ENCODE measurements at places on chromosomes 6 and 20.

DNA sequence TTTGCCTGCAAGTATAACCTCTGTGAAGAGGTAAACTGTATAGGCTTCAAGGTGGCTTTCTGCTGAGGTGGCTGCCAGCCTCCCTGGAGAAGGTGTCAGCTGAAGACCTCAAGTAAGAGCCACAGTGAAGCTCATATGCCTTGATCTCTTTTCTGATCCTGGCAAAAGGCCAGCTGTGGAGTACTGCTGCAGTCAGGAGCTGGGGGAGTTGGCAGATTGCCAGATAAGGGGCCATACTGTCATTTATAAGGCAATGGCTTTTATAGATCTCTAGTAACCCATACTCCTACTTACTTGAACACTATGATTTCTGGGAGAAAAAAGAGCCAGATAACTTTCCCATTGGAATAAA, 8.8 kb upstream of the CEP85L start:
- DNase-seq: no peak

GRCh38 chr6:165636402-165637048, 26.5 kb downstream of the PDE10A start:
- no peak for DNase-seq

DNA sequence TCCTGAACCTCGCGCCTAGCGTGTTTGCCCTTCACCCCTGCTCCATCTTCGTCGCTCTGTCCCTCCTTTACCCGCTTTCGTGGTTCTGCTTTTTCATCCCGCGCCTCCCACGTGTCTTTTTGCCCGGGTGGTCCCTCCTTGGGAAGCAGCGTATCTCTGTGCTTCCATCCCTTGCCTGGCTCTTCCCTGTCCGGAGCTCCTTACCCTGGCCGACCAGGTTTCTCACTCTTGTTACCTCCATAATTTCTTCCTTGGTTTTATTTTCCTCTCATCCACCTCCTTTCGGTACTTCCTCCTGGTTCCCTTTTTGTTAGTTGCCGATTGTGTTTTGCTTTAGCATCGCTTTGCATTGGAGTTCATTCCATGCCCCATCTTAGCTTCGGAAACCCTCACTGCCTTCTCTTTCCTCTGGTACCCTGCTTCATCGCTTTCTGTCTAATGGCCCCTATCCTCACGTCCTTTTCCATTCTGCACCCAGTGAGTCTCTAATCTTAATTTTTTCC, 735 bp downstream of the FAM135A start:
- DNase-seq: no peak

DNA sequence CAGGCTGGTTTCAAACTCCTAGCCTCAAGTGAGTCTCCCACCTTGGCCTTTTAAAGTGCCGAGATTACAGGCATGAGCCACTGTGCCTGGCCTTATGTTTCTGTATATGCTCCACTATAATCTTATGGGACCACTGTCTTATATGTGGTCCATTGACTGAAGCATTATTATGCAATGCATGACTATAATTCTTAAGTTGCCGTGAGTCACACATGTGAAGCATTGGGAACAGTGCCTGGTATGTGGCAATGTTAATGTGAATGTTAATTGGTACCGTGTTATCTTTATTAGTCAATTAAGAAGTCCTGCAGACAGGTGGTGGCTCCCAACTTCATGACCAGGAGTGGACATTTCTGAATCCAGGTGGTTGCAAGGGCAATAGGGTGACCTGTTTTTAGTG, 14.7 kb upstream of the ASXL1 start:
- no peak for DNase-seq

- DNase-seq: no peak
Measured at GRCh38 chr6:17493286-17493685, 99.9 kb downstream of the CAP2 start.

GRCh38 chr6:99110029-99110428, 162.3 kb upstream of the FBXL4 start:
- DNase-seq: no peak

DNA sequence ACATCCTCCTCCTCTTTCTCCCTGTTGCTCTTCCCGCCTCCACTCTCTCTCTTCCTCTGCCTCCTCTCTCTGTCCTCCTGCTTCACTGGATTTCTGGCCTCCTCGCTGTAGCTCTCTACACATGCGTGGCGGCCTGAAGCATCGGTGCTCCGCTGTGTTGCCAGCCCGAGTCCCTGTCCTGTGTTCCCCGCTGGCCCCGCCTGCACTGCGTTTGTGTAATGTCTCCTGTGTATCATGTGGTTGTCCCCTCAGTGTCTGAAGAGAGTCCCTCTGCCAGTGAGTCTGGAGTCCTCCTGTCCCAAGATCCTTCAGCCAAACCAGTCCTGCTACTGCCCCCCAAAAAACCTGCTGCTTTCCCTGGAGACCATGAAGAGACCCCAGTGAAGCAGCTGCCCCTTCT, 143.8 kb downstream of the TBC1D7 start:
- no peak for DNase-seq

DNA sequence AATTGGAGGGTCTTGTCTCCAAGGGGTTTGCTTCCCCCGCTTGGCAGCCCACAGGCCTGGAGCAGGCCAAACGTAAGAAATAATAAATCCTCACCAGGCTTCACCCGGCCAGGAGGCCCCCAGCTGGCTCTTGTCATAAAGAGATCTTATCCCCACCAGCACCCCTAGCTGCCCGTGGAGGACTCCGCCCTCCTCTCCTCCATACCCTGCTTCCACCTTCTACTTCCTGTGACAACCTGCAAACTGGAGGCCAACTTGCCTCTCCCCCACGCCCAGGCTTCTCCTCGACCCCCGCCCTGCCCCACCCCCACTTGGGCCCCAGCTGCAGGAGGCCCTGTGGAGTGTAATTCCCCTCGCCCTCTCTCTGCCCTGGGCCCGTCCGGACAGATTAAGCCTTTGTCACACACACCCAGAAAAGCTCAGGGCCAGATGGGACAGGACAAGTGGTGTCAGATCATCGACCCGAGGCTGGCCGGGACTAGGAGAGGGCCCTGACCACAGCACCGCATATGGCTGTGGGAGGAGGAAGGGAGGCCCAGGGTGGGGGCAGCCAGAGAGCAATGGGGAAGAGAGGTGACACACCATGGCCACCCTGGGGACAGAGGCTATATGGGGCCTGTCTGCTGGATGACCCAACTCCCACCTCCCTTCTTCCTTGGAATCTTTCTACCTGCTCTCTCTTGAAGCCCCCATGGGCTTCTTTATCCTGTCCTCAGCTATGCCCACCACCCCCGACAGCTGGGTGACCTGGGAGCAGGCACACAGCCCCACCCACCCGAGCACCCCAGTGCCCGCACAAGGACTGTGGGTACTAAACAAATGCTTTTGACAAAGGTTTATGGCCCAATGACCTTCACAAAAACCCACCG, 3.9 kb downstream of the NOL4L start:
- DNase-seq: no peak

DNA sequence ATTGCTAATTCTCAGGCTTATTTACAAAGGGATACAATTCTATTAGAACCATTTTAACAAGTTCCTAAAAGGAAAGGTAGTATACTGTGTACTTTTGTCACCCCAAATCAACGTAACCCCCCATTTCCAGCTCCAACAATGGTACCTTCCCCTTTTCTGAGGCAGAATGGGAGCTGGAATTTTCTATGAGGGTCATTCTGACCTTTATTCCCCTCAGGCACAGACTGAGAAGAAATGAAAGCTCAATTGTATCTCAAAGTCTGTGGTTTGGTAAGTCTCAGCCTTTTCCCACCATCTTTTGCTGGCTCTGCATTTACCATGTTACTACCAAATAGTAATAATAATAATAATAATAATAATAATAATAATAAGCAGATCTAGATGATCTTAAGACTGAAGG, 571.0 kb downstream of the RNF144B start:
- DNase-seq: no peak

GRCh38 chr6:154514481-154514880, 4.0 kb upstream of the CNKSR3 start:
- no peak for DNase-seq

- DNase-seq: peak; percentile 65
Measured at GRCh38 chr6:17450832-17451231, 57.4 kb downstream of the CAP2 start.

GRCh38 chr6:47134476-47135189, 92.5 kb upstream of the ADGRF1 start:
- DNase-seq: no peak

GRCh38 chr6:8335381-8335780, 100.0 kb downstream of the SLC35B3 start:
- DNase-seq: no peak

GRCh38 chr20:8424010-8424409, 291.9 kb downstream of the PLCB1 start:
- no peak for DNase-seq

DNA sequence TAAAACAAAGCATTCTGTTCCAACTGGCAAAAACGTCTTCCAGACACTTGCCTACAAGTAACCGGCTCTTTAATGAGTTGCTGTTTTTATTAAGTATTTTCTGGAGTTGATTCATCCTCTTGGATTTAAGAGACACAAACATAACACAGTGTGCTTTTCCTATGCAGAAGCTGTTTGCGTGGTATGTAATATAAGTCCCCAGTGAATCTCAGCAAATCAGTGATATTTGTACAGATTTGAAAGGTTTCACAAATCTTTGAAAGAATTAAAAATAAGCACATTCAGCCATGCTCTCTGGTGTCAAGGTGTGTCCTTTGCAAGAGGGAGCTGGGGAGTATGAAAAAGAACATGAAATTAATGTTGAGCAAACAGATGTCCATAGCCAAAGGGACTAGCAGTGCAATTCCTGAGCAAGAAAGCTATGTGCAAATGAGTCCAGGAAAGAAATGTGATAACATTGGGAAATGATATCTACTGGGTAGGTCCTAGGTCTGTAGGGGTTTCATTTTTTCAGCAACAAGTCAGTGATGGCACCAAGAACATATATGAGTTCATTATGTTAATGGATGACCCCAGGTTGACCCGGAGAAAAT, 170.1 kb upstream of the PHACTR1 start:
- DNase-seq: no peak

GRCh38 chr6:135380793-135381192, 116.7 kb downstream of the AHI1 start:
- DNase-seq: no peak

- no peak for DNase-seq
Measured at GRCh38 chr6:123908797-123909196, 105.1 kb downstream of the NKAIN2 start.

DNA sequence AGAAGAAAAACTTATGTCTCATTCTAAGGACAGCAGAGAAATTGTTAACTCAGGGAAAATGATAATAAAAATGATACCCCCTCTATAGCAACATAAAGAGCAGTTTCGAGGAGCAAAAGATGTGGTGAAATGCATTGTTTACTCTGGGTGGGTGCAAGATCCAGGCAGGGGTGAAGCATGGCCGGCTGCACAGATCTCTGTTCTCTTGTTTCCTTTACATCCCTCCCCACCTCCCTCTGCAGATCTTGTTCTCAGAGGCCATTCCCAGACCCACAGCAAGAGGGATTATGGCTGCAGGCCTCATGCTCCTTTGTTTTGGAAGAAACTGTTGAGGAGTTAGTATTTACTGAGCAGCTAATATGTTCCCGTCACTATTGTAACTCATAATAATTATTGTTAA, 1.8 kb downstream of the BTN3A1 start:
- no peak for DNase-seq

DNA sequence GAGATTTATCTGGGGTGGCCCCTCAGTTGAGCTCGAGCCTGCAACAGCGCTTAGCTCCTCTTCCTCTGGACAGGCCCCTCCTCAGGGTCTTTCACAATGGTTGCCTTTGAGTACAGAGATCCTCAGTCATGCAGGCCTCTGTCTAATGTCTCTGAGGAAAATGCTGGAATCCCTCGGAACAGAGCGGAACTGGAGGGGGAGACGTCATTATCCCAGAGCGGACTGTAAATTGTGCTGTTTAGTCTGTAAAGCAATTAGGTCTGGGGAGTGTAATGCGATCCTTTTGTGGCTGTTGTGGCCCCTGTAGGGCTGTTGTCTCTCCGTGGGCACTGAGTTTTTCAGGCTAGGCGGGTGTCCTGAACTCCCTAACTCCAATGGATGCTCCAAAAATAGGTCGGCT, 15.0 kb upstream of the DAAM2 start:
- no peak for DNase-seq

DNA sequence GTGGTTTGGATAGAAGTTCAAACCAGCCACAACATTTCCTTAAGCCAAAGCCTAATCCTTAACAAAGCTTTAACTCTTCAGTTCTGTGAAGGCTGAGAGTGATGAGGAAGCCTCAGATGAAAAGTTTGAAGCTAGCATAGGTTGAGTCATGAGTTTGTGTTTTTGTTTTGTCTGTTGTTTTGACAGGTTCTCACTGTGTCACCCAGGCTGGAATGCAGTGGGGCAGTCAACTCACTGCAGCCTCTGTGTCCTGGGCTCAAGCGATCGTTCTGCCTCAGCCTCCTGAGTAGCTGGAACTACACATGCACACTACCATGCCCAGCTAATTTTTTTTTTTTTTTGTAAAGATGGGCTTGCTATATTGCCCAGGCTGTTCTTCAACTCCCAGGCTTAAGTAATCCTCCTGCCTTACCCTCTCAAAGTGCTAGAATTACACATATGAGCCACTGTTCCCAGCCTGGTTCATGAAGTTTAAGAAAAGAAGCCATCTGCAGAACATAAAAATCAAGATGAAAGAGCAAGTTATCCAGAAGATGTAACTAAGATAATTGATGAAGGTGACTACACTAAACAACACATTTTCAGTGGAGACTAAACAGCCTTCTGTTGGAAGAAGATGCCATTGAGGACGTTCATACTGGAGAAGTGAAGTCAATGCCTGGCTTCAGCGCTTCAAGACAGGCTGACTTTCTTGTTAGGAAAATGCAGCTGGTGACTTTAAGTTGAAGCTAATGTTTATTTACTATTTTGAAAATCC, 96.2 kb downstream of the SMAP1 start:
- DNase-seq: no peak

DNA sequence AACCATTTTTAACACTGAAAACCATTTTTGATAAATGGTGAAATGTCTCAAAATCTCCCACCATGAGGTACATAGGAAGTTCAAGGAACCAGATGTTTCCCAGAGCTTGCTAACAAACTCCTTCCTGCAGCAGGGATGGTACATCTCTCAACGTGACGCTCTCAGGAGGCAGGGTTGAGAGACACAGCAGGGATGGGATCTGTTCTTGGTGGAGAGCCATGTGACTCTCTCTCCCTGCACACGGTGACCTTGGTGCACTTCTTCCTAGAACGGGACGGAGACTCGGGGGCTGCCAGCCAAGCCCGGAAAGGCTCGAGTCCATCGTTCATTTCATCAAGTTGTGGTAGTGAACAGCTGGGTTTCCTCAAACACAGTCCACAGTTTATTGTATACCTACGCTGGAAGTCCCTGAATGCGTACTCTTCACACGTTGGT, 94.2 kb downstream of the FAM50B start:
- DNase-seq: no peak
